ENCODE measurements at places on chromosomes 3 and 15.

GRCh38 chr15:81118361-81118760, 15.7 kb upstream of the CFAP161 start:
- DNase-seq = no peak

- no peak for DNase-seq
Measured at GRCh38 chr3:145159640-145160039, 1001.3 kb downstream of the PLOD2 start.

DNA sequence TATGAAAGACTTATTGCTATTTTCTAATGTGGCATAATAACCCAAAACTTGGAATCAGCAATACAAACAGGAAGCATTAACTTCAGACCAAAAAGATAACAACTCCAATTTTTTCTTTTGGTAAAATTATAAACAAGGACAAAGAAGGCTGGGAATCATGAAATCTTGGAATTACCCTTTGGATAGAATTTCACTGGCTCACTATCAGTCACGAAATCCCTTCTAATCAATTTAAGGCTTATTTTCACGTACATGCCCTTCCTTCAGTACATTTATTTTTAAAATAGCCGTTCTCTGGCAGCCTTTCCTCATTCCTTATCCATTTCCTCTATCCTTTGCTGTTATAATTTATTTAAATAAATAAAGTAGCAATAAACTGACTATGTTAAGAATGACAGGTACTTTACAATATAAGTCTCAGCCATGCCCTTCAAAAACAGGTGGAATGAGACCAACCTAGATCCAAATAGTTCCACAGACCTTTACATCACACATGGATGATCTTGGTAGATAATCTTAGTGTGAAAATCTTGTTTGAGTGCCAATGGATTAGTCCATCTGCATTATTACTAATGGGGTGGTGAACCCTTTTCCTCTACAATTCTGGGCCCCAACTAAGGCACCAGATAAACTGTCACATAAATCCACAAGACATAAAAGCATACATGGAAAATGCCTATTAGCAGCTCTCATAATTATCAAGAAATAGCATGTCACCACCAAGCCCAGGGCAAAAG, 38.9 kb downstream of the ABI3BP start:
- no peak for DNase-seq

GRCh38 chr3:154095832-154096421, 25.3 kb upstream of the ARHGEF26 start:
- no peak for DNase-seq

DNA sequence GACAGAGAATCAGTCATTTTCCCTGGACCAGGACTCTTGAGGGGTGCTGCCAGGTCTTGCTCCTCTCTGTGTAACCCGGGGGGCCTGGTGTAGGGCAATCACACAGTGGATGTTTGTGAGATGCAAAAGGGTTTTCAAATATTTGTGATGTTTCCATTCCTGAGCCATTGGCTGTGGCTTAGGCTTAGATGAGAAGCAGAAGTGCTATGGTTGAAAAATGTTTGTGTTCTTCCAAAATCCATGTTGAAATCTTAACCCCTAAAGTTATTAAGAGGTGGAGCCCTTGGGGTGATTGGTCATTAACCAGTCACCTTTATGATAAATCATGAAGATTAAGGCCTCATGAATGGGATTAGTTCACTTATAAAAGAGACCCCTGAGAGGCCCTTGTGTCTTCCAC, 36.5 kb downstream of the CORO2B start:
- DNase-seq = no peak

GRCh38 chr3:71926616-71927015, 141.7 kb upstream of the PROK2 start:
- DNase-seq = no peak

GRCh38 chr3:60308808-60309207, 942.4 kb downstream of the FHIT start:
- no peak for DNase-seq

GRCh38 chr15:77632534-77633133, at the start of gene LINGO1:
LINGO1 (minus strand) TSS chr15:77632912; CDS start chr15:77632315, 597 bp downstream.
- no peak for DNase-seq

GRCh38 chr3:127473244-127474024, 117.1 kb downstream of the TPRA1 start:
- no peak for DNase-seq

DNA sequence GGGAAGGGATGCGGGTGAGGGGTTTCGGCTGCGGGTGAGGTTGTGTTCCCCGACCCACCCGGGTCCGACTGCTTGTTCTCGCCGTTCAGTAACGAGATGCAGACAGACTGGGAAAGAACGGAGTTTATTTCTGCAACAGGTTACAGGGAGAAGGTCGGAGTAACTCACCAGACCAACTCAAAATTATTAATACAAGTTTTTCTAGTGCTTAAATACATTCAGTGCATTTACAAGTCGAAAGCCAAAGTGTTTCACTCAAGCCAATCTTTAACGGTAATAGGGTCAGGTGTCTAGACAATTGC, 492 bp upstream of the HIGD1A start:
- DNase-seq = no peak

DNA sequence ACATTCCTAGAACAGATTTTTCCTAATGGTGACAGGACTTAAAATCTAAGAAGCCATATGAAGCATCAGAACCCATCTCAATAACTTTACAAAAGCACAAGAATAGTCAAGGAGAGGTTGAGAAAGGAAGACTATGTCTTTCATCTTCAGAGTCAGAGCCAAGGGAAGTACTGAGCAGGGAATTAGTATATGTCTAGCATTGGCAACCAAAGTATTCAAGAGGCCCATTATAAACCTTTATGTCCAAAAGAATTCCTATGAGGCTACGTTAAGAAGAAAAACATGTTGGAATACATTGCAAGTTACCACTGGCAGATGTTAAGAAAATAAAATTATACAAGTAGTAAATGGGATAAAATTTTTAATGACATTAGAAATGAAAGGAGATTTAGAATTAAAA, 150.5 kb downstream of the MAGI1 start:
- DNase-seq = no peak

DNA sequence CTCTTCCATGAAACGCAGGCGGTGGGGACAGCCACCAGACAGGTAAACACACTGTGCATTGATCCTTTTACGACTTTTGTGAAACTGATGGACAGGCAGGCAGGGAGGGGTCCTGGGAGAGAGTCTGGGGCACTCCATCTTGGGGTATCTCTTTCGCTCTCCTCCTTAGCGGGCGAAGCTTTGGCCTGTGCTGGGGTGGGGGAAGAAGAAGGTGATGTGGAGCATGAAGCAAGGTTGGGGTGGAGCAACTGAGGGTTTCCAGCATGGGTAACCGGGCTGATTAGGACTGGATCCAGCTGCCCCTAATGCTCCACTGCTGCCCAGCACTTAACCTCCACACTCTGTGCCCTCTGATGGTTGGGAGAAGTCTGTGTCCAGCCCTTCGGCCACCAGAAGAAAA, 25.6 kb downstream of the MUC20 start:
- DNase-seq = no peak

GRCh38 chr3:55947406-55947805, 460.3 kb upstream of the WNT5A start:
- no peak for DNase-seq

GRCh38 chr15:53210653-53211052, 420.5 kb upstream of the ONECUT1 start:
- no peak for DNase-seq

DNA sequence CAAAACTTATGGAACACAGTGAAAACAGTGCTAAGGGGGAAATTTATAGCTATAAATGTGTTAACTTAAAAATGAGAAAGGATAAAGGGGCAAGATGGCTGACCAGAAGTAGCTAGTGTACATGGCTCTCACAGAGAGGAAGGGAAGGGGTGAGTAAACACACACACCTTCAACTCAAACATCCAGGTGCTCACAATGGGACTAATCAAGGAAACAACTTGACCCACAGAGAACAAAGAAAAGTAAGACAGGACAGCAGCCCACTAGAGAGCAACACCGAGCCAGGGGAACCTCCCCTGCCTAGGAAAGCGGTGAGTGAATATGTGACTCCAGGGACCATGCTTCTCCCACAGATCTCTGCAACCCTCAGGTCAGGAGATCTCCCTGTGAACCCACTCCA, 85.0 kb upstream of the UBP1 start:
- no peak for DNase-seq

DNA sequence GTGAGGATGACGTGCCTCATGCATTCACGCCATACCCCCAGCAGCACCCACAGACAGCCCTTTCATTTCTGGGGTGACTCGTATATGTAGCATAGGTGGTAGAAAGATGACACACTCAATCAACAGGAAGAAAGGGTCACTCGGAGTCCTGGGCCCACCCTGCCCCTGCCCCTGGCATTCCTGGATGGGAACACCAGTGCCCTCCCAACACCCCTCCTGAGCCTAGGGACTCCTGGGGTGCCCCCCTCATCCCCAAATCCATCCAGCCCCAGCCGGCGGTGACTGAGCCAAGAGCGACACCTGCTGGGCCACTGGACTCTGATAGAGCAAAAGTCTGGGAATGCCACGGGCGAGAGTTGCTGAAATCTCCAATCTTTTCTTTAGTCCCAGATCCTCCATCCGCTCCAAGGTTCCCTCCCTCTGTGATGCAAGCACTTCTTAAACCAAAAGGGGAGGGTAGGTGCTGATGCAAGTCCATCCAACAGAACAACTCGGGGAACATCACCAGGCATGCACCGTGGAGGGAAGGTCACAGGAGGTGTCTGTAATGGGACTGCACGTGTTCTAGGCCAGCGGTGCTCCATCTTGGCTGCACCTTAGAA, 31.1 kb downstream of the ACAN start:
- no peak for DNase-seq

- DNase-seq = no peak
Measured at GRCh38 chr15:71110405-71111180, 4.7 kb upstream of the THSD4 start.

- no peak for DNase-seq
Measured at GRCh38 chr3:183541235-183541655, 14.3 kb downstream of the KLHL6 start.

DNA sequence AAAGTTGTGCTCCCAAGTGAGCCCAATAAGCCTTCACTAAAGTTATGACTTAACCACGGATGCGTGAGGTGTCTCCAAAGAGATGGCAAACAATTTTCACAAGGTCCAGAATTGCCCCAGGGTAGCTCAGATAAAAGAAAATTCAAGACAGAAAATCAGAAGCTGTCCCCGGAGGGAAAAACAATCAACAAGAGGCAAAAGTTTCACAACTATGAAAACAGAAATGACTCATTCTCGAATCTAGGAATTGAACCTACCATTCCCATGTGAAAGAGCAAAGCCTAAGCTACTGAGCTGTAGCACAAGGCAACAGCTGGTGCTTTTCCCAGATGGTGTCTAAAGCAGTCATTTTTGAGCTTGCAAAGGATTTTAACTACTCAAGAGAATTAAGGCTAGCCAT, 33.5 kb upstream of the MKRN3 start:
- peak; percentile 20 for DNase-seq

DNA sequence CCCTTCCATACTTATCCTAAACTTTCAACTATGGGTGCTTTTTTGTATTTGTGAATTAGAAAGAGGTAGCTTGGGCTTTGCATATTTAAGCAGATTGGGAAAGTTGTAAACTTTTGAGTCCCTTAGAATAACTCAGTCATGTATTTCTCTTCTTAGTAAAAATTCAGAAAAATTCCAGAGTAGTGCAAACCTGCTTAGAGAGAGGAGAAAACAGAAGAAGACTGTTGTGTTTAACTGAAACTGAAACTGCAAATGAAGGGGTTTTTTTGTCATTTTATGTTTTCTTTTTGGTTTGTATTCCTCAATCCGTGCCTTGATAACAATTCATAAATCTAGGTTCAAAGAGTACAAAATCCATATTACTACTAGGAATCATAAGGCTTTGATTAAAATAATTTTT, 31.3 kb downstream of the CD200 start:
- DNase-seq = no peak

- DNase-seq = no peak
Measured at GRCh38 chr3:150582620-150583019, 20.5 kb upstream of the SELENOT start.

DNA sequence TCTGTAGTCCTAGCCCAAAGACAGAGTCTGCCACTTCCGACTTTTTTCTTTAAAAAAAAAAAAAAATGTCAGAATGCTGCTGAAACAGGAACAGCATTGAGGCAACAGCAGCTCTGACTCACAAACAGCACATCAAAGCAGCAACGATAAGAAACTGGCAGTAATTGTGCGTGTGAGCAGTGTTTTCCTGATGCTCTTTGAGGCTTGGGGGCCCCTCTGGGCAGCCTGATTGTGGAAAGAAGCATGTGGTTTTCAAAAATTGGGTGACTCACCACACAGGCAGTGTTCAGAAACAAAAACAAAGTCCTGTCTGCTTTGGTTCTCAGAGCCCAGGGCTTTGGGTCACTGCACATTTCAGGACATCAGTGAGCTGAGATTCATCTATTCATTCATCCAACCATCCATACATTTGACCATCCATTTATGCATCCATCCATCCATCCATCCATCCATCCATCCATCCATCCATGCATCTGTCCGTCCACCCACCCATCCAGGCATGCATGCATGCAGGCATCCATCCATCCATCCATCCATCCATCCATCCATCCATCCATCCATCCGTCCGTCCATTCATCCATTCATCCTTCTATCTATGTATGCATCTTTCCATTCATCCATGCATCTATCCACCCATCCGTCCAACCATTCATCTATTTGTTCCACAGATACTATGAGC, 308.4 kb downstream of the RPLP1 start:
- DNase-seq = peak; percentile 17

GRCh38 chr3:141067206-141067974, 16.2 kb downstream of the SPSB4 start:
- DNase-seq = no peak

DNA sequence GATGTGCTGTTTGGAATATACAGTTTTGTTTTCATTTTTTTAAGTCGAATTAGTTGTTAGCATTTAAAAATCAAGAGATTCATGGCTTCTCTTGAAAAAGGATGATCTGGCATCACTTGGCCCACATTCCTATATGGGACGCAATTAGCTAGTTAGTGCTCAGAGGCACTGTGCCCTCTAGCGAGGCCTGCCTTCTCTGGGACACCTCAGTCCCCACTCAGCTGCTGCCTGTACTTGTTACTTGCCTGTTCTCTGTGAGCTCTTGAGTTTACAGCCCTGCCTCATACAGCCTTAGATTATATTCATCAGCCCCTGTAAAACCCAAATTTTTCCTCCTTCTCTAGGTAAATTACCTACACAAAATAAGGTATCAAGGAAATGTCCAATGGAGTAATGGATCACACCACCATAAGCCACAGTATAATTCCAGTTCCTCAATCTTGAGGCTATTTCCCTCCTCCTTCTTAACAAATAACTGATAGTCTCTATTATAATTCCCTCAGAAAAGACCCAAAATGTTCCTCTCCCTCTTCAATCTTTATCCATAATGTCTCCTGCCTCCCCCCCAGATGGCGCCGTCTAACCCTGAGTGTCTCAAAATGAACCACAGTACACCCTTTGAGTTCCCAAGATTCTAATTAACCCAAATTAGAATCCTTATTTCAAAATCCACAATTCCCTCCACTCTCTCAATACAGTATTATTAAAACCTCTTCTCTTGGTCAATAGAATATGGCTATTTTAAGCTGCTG, 2.7 kb downstream of the ZMAT3 start:
- DNase-seq = no peak

DNA sequence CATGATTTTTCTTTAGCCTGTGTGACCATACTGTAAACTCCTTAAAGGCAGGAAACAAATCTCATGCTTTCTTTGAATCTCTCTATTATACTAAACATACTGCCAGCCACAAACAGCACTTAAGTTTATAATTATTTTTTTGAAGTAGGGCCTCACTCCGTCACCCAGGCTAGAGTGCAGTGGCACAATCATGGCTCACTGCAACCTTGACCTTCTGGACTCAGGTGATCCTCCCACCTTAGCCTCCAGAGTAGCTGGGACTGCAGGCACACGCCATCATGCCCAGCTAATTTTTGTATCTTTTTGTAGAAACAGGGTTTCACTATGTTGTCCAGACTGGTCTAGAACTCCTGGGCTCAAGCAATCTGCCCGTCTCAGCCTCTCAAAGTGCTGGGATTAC, 14.5 kb upstream of the SLITRK3 start:
- no peak for DNase-seq
